NCI-H187 (cell line): ENCODE measurements at places on chromosomes 3 and 15.

- no peak for DNase-seq
These were observed 6.1 kb downstream of the SCAP start for GRCh38 chr3:47469616-47470015.

DNA sequence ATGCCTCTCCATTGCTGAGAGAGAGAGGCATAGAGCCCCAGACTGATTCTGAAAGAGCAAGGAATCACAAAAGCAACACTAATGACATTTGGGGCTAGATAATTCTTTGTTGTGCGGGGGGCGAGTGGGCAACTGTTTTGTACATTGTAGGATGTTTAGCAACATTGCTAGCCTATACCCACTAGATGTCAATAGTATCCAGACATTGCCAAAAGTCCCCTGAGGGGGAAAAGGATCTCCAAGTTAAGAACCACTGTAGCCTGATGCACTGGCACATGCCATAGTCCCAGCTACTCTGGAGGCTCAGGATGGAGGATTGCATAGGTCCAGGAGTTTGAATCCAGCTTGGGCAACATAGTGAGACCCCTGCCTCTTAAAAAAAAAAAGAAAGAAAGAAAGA, 22.8 kb upstream of the GOLM2 start:
- DNase-seq: no peak

DNA sequence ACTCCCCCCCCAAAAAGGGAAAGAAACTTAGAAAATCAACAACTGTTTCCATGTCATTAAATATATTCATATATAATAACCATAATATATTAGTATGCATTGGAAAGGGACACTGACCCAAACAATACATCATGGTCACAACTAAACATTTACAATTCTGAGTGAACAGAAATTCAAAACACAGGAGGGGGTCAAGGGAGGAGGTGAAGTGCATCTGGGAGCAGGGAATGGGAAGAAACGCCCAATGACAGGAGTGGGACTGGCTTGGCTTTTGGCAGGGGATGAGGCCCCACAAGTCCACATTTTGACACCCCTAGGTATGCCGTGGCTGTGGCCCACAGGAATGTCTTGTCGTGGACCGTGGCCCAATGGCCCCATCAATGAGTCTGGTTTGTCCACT, 41.1 kb downstream of the FGD5 start:
- DNase-seq: no peak

GRCh38 chr3:7292362-7292761, 431.4 kb downstream of the GRM7 start:
- DNase-seq: no peak

GRCh38 chr3:69540706-69541581, 155.1 kb upstream of the FRMD4B start:
- no peak for DNase-seq
